Skin of body (tissue), 3 donors: ENCODE measurements at places on chromosomes 16 and 17.

DNA sequence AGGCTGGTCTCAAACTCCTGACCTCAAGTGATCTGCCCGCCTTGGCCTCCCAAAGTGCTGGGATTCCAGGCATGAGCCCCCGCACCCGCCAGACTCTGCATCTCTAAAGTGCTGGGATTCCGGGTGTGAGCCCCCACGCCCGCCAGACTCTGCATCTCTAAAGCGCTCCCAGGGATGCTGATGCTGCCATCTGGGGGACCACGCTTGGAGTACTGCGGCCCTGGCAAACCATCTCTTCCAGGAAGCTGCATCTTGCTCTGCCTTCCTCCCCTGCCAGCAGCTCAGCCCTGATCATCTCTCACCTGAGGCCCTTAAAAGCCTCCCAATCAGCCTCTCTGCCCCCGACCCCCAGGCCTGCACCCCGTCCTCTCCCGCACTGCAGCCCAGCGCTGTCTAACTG lies 4.1 kb downstream of the CEP295NL start:
- DNase-seq = no peak

- DNase-seq = no peak
Observed at GRCh38 chr17:67421869-67422273, 44.8 kb downstream of the PITPNC1 start.

GRCh38 chr16:28933171-28933570 lies 1.4 kb downstream of the CD19 start:
- no peak for DNase-seq

DNA sequence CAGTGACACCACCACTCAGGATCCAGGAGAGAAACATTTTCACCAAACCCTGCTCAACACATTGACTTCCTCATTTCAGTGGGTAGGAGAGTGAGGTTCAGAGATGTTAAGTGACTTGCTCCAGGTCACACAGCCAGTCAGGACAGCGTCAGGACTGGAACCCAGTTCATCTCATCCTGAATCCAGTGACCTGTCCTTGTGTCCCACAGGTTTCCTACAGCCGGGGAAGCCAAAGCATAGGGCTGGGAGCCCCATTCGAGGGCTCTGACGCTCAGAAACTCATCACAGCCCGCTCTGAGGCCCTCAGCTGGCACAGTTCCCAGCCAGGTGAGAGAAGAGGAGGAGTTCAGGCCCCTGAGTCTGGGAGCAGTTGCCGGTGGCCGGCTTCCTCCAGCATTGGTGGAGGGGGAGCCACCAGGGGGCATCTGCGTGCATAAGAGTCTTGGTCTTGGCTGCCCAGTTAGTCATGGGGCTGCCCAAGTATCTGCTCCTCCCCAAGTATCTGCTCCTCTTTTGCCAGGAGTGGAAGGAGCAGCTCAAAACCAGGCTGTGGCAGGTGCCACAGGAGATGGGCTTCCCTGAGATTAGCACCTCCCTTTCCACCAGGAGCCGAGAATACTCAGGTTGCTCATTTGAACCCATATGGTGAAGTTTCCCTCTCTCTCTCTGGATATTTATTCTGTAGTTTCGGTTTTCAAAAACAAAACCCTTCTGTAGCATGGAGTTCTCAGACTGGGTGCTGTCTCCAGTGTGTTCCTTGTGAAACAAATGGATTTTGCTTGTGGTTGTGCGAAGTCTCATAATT lies 56.0 kb downstream of the TNFRSF13B start:
- DNase-seq = no peak

- no peak for DNase-seq
Observed at GRCh38 chr16:66263973-66264310, 102.5 kb upstream of the CDH5 start.

- DNase-seq = no peak
Observed at GRCh38 chr16:27481282-27481934, 68.3 kb downstream of the GTF3C1 start.

DNA sequence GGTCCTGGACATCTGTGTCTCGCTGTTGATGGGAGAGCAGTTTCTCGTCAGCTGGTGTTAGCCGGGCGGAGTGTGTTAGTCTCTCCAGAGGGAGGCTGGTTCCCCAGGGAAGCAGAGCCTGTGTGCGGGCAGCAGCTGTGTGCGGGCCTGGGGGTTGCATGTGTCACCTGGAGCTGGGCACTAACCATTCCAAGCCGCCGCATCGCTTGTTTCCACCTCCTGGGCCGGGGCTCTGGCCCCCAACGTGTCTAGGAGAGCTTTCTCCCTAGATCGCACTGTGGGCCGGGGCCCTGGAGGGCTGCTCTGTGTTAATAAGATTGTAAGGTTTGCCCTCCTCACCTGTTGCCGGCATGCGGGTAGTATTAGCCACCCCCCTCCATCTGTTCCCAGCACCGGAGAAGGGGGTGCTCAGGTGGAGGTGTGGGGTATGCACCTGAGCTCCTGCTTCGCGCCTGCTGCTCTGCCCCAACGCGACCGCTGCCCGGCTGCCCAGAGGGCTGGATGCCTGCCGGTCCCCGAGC lies 17.9 kb downstream of the GAA start:
- no peak for DNase-seq

DNA sequence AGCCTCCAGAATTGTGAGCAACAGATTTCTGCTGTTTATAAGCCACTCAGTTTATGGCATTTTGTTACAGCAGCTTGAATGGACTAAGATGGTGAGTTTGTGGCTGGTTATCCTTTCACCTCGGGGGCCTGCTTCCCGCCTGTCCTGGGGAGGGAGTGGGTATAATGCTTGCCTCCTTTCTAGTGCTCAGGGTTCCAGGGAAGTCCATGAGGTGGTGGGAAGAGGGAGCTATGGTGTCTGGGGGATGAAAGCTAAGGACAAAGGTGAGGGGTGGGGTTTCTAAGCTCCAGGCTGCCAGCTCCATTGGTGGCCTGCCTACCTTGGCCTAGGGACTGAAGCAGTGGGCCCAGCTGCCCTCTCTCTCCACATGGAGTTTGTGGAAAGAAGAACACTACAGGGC lies 50.2 kb upstream of the SDK2 start:
- DNase-seq = no peak

DNA sequence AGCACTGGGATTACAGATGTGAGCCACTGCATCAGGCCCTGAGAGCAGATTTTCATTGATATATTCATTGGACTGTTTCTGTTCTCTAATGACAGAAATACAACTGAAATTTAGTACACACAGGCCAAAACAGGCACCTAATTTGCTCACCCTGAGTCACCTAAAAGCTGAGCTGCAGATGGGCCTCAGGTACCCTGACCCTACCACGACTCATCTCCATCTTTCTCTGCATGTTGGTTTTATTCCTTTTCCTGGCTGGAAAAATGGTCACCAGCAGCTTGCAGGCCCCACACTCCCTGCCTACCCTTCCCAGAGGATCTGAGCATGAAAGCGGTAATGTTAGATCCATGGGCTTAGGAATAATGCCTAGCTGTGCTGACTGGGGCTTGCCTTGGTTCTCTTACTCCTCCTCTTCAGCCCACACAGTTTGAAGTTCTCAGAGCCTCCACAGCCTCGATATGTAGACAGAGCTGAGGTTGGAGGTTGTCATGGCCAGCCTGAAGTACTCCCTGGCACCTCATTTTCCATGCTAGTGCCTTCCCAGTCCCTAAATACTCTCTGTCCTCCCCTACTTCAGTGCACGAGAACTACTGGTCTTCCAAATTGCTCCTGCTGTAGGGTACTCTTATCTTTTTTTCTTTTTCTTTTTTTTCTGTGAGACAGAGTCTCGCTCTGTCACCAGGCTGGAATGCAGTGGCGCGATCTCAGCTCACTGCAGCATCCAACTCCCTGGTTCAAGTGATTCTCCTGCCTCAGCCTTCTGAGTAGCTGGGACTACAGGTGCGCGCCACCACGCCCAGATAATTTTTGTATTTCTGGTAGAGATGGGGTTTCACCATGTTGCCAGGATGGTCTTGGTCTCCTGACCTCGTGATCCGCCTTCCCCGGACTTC lies 51.1 kb downstream of the CENPV start:
- no peak for DNase-seq

DNA sequence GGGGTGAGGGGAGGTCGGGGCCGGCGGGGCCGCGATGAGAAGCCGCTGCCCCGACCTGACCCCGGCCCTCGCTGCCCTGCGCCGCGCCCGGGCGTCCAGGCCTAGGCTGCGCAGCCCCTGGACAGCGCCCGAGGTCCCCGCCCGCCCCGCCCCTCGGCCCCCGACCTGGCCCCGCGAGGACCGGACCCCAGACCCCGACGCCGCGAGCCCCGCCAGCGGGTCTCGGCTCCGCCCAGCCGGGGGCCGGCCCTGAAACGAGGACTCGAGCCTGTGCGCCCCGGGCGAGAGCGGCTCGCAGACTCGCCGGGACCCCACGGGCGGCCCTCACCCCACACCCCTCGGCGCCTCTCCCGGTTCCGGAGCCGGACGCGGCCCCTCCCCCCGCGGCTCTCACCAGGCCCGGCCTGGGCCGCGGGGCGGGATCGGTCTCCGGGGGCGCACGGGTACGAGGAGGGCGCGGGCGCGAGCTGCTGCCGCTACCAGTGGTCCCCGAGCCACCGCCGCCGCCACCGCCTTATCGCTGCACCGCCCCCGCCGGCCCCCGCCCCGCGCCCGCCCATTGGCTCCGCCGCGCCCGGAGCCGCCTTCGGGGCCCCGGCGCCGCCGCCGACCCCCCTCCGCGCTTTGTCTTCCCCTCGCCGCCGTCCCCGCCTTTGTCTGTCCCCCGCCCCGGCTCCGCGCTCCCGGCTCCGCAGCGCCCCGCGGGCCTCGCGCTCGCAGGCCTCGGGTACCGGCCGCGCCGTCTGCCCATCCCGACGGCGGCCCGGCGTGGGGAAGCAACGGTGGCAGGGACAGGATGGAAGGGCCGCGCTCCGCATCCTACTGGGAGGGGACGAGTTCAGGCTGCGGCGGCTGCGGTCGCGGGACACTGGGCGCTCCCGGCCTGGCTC lies at the start of gene LIMD2:
TSS of gene LIMD2 (minus strand) at position 488 of the 890 bp plus-strand sequence. CDS start 827 bp downstream, outside the sequence.
- no peak for DNase-seq

- DNase-seq = no peak
Observed at GRCh38 chr17:17090642-17091103, 48.4 kb downstream of the MPRIP start.

DNA sequence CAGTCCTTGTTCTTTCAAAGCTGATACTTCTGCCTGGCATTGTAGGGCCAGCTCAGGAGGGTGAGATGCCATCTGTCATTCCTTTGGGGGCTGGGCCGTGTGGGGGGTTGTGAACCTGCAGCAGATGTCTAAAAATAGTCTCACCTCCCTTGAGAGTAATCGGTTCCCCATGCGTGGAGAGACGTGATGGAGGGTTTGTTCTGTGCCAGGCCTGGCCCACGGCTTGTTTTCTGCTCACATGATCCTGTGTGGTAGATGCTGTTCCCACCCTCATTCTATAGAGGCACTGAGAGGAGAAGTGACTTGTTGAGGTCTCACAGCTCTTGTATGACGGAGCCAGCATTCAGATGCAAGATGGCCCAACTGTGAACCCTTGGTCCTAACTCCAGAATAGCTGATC lies 4.6 kb downstream of the IRF8 start:
- no peak for DNase-seq

DNA sequence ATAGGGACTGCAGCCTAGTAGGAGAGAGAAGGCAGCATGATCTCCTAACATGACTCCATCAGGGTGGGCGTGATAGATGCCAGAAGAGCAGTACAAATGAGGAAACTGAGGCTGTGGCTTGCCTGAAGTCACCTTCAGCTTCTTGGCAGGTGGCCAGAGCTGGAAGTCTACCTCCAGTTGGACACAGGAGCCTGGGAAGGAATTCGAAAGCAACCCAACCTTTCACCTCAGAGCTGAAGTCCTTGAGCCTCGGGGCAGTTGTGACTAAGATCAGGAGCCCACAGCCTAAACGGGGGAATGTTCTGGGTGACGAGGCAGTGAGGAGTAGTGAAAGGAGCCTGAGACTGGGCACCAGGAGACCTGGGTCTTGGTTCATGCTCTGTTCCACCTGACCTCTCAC lies 9.4 kb upstream of the SLC52A1 start:
- DNase-seq = no peak

DNA sequence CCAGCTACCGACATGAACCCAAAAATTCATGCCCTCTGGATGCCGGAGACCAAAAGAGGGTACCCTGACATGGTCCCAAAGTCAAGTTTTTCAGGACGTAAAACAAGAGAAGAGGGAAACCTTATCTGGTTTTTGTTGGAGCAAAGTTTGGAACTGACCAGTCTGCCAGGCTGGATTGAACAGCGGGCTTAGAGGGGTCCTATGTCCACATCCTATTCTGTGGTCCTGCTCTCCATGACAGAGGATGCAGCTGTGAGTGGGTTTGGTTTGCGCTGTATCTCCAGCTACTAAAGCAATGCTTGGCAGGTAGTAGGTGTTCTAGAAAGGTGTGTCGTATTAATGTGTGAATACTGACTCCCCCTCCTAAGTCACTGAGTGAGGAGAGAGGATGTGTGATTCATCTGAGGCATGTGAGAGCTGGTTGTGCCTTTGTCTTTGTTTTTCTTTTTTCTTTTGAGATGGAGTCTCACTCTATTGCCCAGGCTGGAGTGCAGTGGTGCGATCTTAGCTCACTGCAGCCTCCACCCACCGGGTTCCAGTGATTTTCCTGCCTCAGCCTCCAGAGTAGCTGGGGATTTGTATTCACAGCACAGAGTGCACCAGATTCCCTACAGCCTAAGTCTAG lies 31.0 kb downstream of the PMM2 start:
- no peak for DNase-seq

- no peak for DNase-seq
Observed at GRCh38 chr16:89574681-89575246, 794 bp upstream of the CPNE7 start.

DNA sequence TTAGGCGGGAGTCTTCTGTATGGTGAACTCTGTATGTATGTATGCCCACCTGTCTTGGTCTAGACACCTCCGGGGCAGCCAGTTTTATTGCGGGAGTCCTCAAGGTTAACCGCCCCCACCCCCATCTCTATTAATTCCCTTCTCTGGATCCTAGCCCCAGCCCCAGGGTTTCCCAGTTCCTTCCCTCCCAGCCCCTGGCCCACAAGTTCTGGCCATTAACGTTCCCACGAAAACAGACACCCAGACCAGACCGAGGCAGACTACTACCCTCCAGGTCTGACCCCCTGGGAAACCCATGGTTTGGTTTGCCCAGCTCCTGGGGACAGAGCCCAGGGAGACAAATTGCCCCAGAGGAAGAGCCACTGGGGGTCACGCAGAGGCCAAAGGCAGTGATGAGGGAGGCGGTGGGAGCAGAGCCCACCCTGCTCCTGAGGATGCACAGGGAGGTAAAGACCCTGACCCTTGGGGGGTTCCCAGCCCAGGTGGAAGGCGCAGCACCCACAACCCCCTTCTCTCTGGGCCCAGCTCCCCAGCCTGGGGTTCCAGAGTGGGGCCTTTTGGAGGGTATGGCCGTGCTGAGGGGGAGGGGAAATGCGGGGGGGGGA lies 8.5 kb downstream of the TBKBP1 start:
- no peak for DNase-seq

DNA sequence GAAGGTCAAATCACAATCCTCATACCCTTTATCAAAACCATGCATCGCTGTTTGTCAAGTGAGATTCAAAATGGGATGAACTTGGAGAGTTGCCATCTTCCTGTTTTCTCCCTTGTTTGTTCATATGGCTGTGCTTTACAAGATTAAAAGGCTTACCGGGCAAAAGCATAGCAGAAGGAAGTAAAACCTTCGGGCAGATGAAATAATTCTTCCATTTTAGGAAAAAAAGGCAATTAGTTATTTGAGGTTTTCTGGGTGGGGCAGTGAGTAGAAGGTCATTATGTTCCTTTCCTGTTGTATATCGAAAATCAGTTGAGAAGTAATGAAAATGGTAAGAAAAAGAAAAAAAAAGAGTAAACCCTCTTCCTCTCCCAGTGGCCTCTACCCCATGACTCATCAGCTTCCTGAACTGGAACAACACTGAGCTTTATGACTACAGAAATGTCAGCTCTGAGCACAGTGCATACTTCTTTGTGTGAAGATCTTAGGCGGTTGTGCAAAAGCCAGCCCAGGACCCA lies 369.2 kb downstream of the CDH13 start:
- peak; percentile 40 for DNase-seq
